ENCODE measurements at places on chromosomes 4 and X. TPM values are rescaled to one million over a fixed set of nuclear protein-coding genes. Genes with fewer than 3 reads are reported as not detected.

PRRG1 gene
- 11.1 TPM for total RNA-seq

BEND2 gene
- total RNA-seq, result not detected

S100G gene
- not detected for total RNA-seq

- peak; percentile 36 for DNase-seq
Measured at GRCh38 chr4:46648088-46648744, 258.3 kb upstream of the GABRA2 start.

- DNase-seq, result no peak
Measured at GRCh38 chr4:105149771-105150170, 3.1 kb downstream of the TET2 start.

DNA sequence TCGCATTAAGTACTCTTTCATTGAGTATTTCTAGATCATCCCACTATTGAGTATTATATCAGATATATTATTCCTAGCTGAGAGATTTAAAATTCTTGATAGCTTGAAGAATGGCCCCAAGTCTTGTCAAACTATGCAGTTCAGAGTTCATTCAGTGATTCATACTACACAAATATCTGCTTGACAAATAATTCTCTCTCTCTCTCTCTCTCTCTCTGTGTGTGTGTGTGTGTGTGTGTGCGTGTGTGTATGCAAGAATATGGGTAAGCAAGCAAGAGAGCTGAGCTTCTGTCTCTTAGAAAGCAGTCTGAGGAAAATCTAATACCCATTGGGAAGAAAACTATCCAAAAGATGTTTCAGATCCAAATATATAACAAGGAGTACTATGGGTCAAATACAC lies 142.0 kb downstream of the SLC10A7 start:
- no peak for DNase-seq
